Keratinocyte (primary cell): ENCODE measurements at places on chromosomes 13 and 19. TPM values are rescaled to one million over a fixed set of nuclear protein-coding genes. Genes with fewer than 3 reads are reported as not detected.

GRCh38 chr13:31242367-31242766 lies 42.6 kb downstream of the B3GLCT start:
- no peak for DNase-seq

DNA sequence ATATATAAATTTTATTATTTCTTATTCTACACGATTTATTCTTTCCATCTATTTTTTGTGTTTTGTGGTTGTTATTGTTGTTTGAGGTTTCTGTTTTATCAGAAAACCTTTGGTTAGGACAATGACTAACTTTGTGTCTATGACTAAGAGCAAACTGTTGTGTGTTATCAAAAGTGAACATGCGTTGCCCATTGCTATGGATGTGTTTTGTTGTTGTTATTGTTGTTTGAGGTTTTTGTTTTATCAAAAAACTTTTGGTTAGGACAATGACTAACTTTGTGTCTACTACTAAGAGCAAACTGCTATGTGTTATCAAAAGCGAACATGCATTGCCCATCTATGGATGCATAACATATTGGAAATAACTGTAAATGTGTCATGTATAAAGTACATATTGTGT lies 692.3 kb downstream of the SLITRK1 start:
- no peak for DNase-seq

DNA sequence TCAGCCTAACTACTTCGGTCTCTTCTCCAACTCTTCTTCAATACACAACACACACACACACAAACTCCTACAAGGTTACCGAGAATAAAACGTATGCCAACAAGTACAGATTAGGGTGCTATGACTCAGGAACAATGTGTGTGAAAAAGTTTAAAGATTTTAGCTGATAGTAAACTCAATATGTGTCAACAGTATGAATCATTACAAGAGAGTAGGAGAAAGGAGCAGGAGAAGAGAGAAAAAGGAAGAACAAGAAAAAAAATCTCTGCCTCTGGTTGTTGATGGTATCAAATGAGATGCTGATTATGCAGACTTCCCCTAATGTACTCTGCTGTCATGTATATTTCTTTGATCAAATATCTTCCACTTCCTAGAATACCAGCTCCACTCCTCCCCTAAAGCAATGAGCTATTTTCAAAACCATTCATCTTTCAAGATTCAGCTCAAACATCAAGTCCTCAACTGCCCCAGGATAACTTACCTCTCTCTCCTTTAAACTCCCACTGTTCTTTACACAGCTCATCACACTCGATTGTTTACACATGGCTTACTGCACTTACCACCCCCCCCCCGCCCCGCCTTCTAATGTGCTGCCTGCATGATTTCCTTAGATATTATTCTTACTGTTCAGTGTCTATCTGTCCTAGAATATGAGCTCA lies 95.6 kb downstream of the FAM216B start:
- DNase-seq, result no peak

- DNase-seq, result no peak
Observed at GRCh38 chr19:41866284-41866683, 6.2 kb downstream of the RPS19 start.

GRCh38 chr19:49533551-49534488 lies 6.0 kb downstream of the RCN3 start:
- DNase-seq, result no peak

DNA sequence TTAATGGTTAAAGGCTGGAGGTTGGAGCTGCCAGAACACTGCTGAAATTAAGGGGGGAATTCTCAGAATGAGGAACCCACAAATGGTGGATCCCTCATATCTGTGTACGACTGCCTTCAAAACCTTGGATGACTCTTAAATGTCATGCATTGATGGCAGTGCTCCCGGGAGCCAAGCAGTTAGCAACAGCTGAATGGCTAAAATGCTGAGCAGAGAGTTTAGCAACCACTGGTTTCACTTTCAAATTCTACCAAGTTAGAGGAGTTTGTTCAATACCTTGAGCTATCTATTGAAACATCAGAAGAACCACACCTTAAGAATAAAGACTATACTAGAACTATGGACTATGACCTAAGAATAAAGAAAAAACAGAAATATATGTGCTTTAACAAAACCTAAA lies 41.4 kb downstream of the UQCRFS1 start:
- no peak for DNase-seq

GRCh38 chr13:90239130-90239529 lies 1108.4 kb upstream of the MIR17HG start:
- DNase-seq, result no peak

DNA sequence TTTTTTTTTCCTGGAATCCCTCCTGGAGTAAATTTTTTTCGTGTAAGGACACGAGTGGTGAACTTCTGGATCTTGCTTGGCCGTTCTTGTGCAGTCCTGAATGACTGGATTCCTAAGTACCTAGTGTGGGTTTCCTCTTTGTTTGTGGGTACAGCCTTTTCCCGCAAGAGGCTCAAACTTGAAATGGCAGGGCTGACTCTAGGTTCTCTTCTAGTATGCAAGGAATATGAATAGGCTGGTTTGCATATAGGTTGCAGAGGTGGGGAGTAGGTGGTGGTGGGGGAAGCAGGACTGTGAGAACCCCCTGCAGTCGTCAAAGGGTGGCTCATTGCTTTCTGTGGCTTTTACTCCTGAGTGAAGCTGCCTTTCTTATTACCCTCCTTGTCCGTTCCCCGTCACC lies 13.6 kb downstream of the UBAC2 start:
- no peak for DNase-seq

DNA sequence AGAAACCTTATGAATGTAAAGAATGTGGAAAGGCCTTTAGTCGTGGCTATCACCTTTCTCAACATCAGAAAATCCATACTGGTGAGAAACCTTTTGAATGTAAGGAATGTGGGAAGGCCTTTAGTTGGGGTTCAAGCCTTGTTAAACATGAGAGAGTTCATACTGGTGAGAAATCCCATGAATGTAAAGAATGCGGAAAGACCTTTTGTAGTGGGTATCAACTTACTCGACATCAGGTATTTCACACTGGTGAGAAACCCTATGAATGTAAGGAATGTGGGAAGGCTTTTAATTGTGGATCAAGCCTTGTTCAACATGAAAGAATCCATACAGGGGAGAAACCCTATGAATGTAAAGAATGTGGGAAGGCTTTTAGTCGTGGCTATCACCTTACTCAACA lies 20.8 kb downstream of the ZNF283 start:
- no peak for DNase-seq

The RDH8 gene
- polyA plus RNA-seq, result not detected in 3 replicates

GRCh38 chr13:61685682-61686012 lies 270.0 kb upstream of the PCDH20 start:
- no peak for DNase-seq

GRCh38 chr19:39915848-39916215 lies 18.6 kb downstream of the FCGBP start:
- no peak for DNase-seq

- no peak for DNase-seq
Observed at GRCh38 chr13:97844151-97844550, 109.3 kb upstream of the IPO5 start.

DNA sequence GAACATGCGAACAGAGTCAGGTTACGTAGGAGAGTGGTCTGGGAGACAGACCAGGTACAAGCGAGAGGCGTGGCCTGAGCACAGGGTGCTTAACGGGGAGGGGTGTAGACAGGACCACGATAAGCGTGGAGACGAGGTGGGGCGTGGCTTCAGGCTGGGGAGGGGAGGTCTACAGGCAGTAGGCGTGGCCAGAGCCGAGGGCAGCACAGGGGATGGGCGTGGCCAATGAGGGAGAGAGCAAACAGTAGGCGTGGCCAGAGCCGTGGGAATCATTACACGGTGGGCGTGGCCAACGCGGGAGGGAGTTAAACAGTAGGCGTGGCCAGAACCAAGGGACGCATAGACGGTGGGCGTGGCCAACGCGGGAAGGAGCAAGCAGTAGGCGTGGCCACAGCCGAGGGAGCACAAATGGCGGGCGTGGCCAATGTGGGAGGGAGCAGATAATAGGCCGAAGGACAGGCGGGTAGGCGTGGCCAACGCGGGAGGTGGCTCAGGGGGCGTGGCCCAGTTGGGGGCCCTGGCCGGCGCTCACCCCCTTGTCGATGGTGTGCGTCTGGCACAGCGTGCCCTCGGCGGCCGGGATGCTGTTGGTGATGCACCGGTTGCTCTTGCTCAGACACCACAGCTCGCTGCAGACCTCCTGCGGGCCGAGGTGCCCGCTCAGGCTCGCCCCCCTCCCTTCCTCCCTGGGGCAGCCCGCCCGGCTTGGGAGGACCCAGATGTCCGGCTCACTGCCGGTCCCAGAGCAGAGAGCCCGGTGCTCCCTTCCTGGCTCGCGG lies 15.2 kb upstream of the MYO1F start:
- DNase-seq, result no peak

DNA sequence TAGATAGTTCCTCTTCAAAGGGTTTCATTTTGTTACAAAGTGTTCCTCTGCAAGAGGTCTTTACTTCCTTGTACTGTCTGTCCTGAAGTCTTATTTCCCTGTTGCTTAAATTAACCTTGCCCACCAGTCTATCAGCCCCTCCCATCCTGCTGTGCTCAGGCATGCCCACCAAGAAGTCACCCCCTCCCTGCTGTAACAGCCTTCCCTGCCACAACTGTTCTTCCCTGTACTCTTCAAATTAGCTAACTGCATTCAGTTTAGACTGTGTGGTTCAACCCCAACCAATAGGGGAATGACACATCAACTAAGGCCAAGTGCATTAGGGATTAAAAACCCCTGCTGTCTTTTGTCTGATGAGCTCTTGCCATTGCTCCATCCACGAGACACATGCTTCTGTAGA lies 34.4 kb upstream of the ZNF562 start:
- no peak for DNase-seq
